PC-9 (cell line): ENCODE measurements at places on chromosomes 7 and 10. TPM values are rescaled to one million over a fixed set of nuclear protein-coding genes. Genes with fewer than 3 reads are reported as not detected.

ZNF25 gene
- total RNA-seq: 2.6 and 2.7 TPM in 2 replicates

GRCh38 chr10:112208292-112208691, 24.7 kb upstream of the GPAM start:
- 0 out of 2 replicates have a peak, but pooled peaks cover 4% of the 10 kb centered on the region for H3K27me3 ChIP-seq
- no peak for DNase-seq
- no peaks in the 10 kb centered on the region for H3K36me3 ChIP-seq
- H3K4me3 ChIP-seq: no peak overlapping the region
- H3K4me1 ChIP-seq: no peaks in the 10 kb centered on the region

DNA sequence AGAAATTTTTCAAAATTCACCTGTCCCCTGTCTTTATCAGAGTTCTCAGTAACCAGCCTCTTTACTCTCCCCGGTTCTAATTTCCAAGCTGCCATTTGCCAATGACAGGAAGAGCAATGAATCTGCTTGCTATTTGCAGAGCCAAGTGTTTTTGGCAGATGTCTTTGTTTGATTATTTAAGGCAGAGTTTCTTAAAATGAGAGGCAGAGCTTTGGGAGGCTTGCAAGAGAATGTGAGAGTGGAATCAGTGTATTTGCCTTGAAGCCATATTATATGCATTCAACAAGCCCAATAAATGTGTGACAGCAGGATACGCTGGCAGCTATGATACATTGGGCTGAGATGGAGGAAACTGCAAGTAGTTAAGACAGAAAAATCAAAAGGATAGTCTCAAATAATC, 196.5 kb downstream of the PHF14 start:
- no peaks in the 10 kb centered on the region for H3K36me3 ChIP-seq
- no peaks in the 10 kb centered on the region for H3K4me1 ChIP-seq
- H3K4me3 ChIP-seq: no peak overlapping the region
- DNase-seq: no peak

GRCh38 chr10:32972929-32973328, 14.9 kb upstream of the ITGB1 start:
- no peak for DNase-seq
- H3K27ac ChIP-seq: no peak overlapping the region
- no peak overlapping the region for H3K4me3 ChIP-seq
- no peaks in the 10 kb centered on the region for H3K36me3 ChIP-seq
- H3K27me3 ChIP-seq: no peaks in the 10 kb centered on the region

SAMD9 gene
- total RNA-seq: 7.0 and 12.1 TPM in 2 replicates

DNA sequence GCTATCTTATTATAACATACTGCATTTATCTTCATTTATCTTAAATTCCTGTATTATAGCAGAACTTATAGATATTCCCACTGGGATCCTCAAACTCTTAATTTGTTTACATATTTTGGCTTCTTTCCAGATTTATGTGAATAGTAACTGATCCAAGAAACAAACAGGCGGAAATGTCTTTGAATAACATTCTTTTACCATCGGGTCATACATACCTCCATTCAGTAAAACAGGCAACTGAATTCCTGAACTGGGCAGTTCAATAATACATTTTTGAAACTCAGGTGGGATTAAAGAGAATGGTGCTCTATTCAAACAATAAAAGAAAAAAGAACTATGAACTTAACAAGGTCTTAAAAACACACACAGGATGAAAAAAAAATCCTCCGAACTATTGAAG, 337.4 kb downstream of the CRPPA start:
- peak overlapping the region; percentile 3; the same call in 1 of the 2 replicates for H3K27ac ChIP-seq
- peaks cover 15% of the 10 kb centered on the region for H3K4me1 ChIP-seq
- peak; percentile 81 for DNase-seq
- no peaks in the 10 kb centered on the region for H3K27me3 ChIP-seq
- H3K4me3 ChIP-seq: no peak overlapping the region
